ENCODE measurements at places on chromosomes 11 and 22.

DNA sequence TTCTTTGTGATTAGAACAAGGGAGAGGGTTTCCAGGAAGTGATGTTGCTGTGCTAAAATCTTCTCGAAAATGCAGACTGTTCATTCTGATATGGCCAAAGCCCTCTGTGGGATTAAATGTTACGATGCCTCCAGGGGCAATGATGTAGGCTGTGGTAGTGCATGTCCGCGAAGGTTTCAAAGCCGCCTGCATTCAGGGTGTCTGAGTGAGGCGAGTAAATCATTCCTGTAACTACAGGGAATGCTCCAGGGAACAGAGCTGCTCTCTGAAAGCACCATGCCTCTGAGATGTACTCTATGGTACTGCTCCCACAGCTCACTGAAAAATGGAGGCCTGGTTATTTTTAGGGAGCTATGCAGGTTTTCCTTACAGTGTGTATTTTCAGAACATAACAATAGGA, 21.2 kb downstream of the PDGFD start:
- DNase-seq: no peak

GRCh38 chr11:60184824-60185511, 2.1 kb upstream of the MS4A6A start:
- no peak for DNase-seq

DNA sequence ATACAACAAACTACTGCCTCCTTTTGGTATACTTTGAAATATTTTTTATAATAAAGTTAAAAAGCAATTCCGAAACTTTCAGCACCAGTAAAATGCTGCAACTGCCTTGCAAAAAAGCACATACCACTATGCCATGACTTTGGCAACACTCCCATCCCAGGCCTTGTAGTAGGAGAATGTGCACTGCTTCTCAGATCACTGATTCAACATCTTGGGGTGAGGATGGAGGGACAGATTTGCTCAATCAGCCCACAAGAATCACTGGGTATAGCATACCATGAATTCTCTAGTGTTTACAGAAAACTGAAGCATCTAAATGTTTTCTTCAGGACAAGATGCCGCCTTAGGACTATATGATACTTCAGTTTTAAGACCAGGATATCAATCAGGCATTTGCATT, 14.9 kb downstream of the EIF4ENIF1 start:
- DNase-seq: no peak

DNA sequence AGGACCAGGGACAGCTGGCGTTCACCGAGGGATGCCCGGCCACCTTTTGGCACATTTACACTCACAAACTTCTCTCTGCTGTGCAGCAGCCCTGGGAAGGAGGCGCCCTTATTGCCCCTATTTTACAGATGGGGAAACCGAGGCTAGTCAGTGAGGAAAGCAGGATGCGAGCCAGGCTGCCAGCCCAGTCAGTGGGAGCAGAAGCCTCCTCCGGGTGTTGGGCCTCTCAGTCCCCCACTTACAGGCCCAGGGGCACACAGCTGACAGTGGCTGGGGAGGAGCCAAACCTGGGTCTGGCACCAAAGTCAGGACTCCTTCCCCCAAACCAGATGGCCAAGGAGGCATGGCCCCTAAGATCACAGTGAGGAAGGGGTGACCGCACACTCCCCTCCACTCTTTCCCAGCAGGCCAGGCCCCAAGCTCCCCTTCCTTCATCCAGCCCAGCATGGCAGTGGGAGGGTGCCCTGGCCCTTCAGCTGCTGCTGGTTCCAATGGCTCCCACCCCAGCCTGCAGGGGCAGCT, 121.4 kb upstream of the ANO1 start:
- DNase-seq: no peak

GRCh38 chr11:20536784-20537183, 62.6 kb upstream of the SLC6A5 start:
- no peak for DNase-seq

- no peak for DNase-seq
Measured at GRCh38 chr11:132134322-132134721, 763.9 kb downstream of the NTM start.

DNA sequence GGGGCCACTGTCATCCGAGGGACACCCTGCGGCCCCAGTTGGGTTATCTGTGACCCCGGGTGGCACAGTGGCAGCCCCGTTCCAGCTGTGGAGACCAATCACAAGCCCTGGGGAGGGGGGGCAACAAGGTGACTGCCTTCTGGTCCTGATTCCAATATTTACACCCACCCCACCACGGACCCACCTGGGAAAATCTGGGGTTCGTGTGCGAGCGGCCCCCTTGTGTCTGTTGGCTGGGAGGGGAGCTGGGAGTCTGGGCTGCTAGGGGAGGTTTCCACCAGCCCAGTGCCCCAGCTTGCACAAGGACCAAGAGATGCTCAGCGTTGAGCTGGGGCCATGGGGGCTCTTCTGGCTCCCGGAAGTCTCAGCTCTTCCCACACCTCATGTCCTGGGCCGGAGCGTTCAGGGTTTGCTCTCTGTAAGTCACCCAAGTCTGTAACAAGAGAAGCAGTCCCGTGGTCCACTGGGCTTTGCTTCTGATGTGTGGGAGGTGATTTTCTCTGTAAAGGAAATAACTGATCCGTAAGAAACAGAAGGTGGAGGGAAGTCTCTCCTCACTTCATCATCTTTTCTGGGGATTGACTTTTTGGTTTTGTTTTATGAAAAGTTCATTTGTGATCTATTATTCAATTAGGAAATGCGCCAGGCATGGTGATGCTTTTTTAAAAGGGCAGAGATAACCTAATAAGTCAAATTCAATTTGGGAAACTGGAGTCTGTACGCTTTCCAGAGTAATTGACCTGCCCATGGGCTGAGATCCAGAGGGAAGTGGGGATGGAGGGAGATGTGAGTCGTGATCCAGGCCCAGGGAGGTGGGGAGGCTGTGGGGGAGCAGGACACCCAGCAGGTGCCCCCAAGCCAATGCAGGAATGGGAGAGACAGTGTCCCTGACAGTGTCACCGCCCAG, 22.4 kb upstream of the GAL start:
- no peak for DNase-seq

DNA sequence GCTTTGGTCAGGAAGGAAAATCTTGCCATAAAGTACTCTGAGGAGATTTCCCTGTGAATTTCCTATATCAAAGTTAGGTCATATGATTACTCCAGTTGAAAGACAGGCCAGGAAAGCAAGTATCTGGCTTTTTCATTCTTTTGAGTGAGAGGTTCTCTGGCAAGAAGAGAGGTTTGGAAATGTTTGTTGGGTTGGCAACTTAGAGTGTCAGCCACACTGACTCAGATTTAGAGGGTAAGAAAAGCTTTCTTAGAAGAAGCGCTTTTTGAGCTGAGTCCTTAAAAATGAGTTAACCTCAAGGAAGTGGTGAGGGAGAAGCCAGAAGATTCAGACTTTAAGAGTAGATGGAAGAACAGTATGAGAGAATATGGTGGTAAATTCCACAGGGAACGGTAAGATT, 86.1 kb upstream of the BDNF start:
- DNase-seq: no peak

- no peak for DNase-seq
Measured at GRCh38 chr22:36100134-36100824, 60.3 kb downstream of the APOL3 start.

DNA sequence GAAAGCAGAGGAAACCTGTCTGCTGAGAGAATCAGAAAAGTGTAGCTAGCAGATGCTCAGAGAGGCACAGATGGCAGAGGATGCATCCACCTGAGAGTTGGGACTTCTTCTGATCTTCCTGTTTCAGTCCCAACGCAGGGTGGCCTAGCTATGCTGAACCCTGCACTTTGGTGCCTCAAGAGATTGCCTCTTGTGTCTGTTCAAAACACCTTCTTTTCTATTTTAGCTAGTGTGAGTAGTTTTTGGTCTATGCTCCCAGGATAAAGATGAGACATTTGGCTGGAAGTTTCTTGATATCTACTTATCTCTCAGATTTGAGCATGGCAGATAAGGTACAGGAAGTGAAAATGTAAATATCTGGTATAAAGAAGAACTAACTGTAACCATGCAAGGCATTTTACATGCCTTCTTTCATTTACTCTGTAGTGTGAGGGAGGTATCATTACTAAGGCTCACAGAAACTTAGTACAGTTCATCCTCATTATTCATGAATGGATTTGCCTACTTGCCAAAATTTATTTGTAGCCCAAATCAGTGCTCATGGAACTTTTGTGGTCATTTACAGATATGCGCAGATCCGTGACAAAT, 47.0 kb upstream of the PSMA1 start:
- DNase-seq: no peak

DNA sequence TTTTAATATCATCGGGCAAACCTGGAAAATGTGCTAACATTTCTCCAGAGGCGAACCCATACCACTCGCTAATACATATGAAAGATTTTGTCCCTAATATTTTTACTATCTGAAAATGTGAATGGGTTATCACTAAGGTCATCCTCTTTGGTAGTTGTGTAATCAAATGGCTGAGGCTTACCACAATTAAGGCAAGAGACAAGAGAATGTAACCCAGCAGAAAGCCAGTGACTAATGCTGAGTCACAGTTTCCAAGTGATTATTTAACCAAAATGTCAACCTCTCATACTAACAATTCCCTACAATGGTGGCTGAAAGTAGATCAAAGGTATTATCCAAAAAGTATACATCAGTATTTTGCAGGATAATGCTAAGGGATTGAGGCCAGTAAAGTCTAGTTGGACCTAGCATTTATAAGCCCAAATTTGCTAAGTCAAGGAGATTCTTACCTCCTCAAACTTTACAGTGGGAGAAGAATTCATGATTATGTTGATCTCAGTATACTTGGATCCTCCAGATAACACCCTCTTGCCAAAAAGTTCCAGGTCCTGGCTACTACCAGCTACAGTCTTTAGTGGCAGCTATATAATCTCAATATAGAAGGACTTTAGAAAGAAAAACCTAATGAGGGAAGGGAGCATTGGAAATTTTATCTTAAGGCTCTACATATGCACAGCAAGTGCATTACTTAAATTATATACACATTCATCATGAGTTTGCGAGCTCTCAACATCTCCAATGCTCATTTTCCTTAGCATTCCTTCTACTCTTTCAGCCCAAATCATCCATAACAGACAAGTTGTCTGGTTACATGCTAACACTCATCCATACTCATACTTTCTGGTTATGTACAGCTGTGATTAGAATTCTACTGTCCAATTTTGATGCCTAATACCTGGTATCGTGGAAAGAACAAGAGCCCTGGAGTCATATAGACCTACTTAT, 25.4 kb downstream of the SIK3 start:
- no peak for DNase-seq

DNA sequence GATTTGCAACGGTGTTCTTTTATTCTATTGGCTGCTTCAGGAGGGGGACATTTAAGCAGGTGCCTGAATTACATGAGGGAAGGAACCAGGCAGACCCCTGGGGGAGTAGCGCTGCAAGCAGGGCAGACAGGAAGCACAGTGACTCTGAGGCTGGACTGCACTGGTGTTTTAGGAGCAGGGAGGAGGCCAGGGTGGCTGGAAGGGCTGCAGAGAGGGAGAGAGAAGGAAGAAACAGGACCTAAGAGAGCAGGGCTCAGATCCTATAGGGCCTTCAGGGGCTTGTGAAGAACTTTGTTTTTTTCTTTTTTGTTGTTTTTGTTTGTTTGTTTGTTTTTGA, 62.5 kb upstream of the SORL1-AS1 start:
- no peak for DNase-seq

DNA sequence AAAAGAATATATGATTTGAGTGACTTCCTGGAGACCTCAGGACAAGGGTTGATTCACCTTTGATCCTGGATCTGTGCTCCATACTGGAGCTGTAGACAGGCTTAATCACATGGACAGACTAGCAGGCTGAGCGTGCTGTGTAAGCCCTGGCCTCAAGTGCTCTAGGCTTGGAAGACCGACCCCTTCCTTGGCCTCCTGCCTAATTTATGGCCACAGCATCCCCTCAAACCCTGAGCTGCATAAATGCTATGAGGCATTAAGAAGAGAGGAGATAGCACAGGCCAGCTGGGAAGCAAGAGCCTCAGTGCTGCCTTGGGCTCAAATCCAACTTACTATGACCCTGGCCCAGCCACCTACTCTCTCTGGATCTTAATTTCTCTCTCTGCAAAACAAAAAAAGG, 385.1 kb downstream of the BUD13 start:
- DNase-seq: no peak

GRCh38 chr11:66743271-66743968, 14.4 kb upstream of the SPTBN2 start:
- DNase-seq: no peak

DNA sequence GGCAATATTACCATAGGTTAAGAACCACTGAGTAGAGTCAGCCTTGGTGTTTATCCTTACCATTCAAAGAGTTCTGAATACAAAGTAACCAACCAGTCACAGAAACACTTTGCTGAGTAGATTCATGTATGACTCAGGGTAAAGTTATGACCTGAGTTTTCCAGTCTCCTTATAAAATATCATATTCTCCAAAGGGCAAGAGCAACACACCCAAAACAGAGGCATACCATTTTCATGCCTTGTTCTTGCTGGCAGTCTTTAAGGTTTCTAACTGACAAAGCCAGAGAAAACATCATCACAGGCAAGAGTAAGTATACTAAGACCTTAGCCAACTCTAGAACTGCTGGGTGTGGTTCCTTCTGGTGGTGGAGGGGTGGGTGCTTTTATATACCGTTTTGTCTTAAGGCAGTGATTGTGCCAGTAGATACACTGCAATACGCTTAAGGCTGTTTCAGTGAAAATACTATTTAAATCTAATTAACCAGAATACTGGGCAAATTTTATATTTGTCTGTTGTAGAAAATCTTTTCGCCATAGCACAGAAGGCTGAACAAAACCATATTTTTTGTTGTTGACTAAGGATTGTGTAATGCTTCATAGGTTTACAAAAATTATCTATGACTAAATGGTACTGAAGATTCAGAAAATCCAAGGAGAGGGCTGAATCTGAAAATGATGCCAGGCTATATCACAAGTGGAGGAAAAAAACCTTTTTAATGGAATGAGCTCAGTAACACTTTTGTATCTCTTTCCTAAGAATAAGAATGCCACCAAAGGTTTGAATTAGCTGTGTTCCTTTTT, 3.0 kb downstream of the ATL3 start:
- no peak for DNase-seq

GRCh38 chr11:554428-555226, 5.9 kb downstream of the LMNTD2 start:
- DNase-seq: peak; percentile 64
